Posterior cingulate gyrus (tissue), 11 donors: ENCODE measurements at places on chromosomes 13 and 19.

- peak; percentile 25 for DNase-seq
These were observed 108.0 kb upstream of the DOCK9 start for GRCh38 chr13:99085808-99086266.

DNA sequence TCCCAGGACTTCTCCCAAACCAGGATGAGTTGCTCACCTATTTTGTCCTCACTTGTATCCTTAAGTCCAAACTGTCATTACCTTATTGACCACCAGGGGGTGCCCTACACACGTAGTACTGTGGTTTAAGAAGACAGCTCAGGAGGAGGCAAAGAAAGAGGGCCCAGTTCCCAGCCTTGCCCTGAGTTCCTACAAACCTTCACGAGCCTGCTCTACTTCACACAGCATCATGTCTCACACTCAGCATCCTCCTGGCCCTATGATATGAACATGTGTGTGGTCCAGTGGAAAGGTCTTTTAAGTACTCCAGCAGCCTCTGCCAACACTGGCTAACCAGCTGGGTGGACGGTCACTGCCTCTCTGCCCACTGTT is 8.1 kb upstream of the ZNF784 start:
- DNase-seq, result peak; percentile 76

DNA sequence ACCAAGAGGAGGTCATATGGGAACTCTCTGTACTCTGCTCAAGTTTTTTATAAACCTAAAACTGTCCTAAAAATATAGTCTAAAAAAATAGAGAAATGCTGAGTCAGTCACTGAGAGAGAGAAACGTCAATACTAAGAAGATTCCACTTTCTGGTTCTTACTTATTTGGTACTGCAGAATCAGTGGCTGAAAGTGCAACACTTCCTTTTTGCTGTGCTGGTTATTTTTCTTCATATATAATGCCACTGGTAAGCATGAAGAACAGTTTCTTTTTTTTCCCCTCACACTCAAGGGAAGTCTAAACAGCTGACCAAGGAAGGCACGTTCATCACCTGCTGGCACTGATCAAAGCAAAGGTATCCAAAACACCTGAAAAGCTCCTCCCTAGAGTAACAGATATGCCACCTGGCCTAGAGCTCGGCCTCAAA is 44.3 kb upstream of the N4BP2L1 start:
- no peak for DNase-seq

- no peak for DNase-seq
These were observed 721.1 kb downstream of the EFNB2 start for GRCh38 chr13:105814219-105814901.

- DNase-seq, result no peak
These were observed 25.3 kb upstream of the OR10H2 start for GRCh38 chr19:15702534-15702930.

GRCh38 chr13:21175656-21176214 is 617 bp downstream of the SKA3 start:
- no peak for DNase-seq

GRCh38 chr13:54183728-54184127 is 1155.1 kb downstream of the OLFM4 start:
- no peak for DNase-seq

DNA sequence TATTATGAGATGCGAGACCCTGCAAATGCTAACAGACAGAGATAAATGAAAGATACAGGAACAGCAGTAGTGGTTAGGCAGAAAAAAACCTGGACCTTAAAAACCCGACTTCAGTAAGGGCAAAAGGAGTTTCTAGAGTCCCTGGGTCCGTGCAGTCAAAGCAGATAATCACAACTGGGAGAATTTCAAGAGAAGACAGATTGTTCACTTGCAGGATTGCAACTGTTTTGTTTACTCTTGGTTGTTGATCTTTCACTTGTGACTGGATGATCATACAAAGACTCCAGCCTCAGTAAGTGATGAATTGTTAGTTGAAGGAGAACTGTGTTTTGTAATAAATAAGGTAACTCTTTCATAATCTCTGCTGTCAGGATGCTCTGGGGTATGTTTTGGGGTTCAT is 135.1 kb downstream of the GPC6 start:
- DNase-seq, result no peak

DNA sequence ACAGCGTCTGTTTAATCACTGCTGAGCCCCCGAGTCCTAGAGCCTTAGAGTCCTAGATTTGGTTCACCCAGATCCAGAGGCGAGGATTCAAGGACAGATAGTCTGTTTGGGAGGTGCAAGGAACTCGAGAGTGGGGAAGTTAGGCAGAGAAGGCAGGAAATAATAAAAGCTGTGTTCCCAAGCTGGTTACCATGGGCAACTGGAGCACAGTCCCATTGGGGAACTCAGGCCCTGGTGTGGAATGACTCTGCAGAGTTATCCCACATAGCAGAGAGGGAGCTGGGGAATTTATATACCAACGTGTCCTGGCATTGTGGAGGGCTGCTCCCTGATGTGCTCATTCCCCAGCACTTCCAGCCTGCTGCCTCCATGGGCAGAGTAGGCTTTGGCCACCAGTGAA is 9.7 kb downstream of the IGSF23 start:
- no peak for DNase-seq

DNA sequence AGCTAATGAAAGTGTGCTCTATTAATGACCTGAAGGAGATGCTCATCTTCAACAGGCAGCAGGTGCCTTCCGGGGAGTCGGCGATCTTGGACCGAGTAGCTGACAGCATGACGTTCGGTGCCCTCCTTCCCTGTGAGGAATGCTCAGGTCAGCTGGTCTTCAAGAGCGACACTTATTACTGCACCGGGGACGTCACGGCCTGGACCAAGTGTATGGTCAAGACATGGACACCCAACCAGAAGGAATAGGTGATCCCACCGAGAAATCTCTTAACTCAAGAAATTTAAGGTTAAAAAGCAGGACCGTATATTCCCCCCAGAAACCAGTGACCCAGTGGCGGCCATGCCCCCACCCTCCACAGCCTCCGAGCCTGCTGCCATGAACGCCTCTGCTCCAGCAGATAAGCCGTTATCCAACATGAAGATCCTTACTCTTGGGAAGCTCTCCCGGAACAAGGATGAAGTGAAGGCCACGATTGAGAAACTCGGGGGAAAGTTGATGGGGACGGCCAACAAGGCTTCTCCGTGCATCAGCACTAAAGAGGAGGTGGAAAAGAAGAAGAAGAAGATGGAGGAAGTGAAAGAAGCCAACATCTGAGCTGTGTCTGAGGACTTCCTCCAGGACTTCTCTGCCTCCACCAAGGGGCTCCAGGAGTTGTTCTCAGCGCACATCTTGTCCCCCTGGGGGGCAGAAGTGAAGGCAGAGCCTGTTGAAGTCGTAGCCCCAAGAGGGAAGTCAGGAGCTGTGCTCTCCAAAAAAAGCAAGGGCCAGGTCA is 22.8 kb upstream of the ANKRD10 start:
- DNase-seq, result no peak
